ENCODE measurements at places on chromosomes 2 and 18.

DNA sequence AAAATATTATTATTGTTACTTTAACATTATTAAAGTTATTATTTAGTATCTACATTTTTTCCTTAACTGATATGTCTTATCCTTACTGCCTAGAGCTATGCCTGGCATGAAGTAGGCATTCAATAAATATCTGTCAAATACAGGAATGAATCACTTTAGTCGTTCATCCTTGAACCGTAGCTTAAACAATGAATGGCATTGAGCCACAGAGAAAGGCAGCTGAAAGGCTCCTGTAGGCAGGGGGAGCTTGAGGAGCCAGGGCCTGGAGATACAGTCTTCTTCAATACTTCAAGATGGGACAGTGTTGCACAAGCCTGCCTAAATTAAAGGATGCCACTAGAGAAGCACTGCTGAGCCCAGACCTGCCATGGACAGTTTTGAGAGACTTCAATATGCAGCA lies 22.5 kb downstream of the CYRIA start:
- no peak for DNase-seq

DNA sequence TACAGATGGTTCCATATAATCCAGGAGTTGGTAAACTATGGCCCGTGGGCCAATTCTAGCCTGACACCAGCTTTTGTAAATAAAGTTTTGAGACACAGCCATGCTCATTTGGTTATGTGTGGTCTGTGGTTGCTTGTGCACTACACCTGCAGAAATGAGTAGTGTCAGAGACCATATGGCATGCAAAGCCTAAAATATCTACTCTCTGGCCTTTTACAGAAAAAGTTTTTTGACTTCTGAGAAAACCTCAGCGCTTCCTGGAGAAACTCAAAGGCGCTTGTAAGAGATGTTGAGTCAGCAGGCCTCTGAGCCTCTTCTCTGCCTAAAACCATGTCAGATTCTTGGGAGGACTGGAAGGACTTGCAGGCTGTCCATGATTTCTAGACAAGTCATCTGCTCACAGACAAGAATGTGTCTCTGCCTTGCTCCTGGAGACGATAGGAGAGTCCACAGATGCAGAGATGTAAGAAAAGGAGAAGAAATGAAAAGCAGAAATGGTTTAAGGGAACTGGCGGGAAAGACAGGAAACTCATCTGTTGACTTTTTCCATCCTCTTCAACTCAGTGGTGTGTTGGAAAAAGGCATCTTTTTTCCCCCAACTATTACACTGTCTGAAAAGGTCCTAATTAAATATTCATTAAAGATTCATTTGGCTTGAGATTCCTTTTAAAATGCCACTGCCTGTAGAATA lies 5.2 kb downstream of the TTC39C start:
- DNase-seq = peak; percentile 42

DNA sequence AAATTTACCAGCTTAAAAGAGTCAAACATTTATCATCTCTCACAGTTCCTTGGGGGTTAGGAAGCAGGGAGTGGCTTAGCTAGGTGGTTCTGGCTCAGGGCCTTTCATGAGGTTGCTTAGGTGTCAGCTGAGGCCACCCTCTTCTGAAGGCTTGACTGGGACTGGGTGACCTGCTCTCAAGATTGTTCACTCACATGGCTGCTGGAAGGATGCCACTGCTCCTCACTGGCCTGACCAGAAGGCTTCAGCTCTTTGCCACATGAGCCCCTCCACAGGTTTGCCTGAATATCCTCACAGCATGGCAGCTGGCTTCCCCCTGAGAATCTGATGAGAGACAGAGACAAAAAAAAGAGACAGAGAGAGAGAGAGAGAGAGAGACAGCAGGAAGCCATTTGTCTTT lies 17.3 kb upstream of the RNF152 start:
- DNase-seq = no peak

DNA sequence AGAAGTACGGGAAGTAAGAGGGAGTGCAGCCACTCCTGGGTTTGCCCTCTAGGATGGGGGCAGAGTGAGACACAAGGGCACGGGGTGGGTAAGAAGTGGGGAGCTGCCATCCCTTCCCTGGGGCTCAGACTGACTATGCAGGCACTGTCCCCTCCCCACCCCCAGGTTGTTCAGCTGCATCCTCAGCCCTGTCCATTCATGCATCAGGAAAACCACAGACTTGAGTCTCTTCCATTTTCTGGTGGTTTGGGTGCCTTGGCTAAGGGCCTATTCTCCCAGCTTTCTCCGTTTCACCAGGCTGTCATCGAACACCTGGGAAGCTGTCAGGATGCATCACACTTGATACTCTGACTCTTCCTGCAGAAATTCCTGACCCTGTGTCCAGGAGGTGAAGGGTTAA lies 111.9 kb downstream of the TFCP2L1 start:
- DNase-seq = no peak

DNA sequence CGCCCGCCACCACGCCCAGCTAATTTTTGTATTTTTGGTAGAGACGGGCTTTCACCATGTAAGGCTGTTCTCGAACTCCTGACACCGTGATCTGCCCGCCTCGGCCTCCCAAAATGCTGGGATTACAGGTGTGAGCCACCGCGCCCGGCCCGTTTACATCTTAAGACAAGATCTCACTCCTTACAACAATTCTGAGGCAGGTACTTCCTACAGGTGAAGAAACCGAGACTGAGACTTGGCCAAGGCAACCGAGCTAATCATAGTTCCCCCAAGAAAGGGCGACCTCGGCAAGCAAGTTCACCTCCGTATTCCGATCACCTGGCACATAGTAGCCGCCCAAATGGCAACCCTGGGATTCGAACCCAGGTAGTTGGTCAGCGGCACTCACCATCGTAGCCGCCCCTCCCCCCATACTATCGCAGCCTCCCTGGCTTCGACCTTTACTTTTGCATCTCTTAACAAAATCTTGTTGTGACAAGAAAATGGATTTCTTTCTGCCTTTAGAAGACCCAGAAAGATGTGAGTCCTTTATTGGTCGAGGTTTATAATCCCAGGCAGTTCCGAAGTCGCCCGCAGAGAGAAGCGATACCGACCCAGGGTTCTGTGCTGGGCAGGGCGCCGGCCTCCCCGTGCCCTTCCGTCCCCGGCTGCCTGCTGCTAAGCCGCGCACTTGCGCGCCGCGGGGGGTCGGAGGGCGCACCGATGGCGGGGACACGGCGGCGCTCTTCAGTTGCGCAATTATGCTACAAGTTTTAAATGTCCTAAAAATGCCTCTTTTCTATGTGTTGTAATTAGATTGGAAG lies 1.1 kb upstream of the FZD5 start:
- DNase-seq = peak; percentile 19

GRCh38 chr2:1975060-1975459 lies 230.7 kb upstream of the PXDN start:
- DNase-seq = no peak

- DNase-seq = no peak
Observed at GRCh38 chr18:59008302-59008974, 131.2 kb upstream of the SEC11C start.

DNA sequence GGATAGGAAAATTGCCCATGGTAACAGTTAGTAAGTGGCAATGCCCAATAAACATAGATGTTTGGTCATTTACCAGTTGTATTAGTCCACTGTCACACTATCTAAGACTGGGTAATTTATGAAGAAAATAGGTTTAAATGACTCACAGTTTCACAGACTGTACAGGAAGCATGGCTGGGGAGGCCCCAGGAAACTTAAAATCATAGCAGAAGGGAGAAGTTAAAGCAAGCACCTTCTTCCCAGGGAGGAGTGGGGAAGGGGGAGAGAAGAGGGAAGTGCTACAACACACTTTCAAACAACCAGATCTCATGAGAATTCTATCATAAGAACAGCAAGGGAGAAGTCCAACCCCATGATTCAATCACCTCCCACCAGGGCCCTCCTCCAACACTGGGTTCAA lies 23.4 kb downstream of the NR4A2 start:
- no peak for DNase-seq

DNA sequence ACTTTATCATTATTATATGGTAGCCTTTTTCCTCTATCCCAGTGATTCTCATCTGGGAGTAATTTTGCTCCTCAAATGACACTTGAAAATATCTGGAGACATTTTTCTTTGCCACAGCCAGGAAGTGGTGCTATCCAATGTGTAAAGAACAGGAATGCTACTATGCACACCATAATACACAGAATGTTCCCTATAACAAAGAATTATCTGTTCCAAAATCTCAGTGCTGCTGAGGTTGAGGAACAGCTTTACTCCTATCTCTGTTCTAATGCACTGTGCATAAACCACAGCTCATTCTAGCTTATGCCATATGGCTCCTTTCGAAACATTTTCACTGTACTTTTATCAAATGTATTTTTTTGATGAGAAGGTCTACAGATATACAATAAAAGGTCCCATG lies 1231.2 kb upstream of the CELF4 start:
- no peak for DNase-seq

DNA sequence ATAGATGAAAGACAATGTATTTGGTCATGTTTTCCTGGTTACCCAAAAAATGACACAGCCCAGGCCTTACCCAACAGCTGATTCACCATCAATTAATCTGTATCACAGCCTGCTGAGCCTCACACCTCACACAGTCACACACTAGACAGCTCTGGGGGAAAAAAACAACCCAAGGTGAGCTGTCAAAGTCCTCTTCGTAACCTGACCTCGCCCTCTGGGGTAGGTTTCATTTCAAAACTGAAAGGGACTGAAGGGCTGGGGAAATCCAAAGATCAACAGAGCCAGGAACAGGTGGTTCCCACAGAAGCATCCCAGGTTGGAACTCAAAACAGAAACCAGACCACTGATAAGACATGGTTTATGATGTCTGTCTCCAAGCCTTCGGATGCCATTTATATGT lies 18.2 kb upstream of the PCBP1 start:
- peak; percentile 41 for DNase-seq

- no peak for DNase-seq
Observed at GRCh38 chr2:8235419-8235818, 446.4 kb upstream of the ID2 start.

DNA sequence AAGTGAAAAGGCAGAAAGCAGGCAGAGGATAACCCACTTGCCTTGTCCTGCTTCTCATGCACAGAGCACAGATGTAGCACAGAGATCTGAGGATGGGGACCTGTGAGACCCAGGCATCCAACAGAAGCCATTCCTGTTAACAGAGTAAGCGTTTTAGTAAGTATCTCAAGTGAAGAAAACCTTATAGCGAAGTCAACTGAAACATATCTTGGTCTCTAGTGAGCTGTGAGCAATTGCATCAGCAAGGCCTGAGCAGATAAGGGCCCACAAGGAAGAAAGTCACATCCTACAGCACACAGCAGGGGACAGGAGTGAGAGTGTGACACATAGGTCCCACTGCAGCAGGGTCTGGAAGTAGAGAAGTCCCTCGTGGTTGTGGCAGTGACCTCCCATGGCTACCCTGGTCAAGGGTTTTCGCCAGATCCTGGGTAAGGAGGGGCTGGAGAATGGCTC lies 248.7 kb upstream of the TNP1 start:
- DNase-seq = no peak

DNA sequence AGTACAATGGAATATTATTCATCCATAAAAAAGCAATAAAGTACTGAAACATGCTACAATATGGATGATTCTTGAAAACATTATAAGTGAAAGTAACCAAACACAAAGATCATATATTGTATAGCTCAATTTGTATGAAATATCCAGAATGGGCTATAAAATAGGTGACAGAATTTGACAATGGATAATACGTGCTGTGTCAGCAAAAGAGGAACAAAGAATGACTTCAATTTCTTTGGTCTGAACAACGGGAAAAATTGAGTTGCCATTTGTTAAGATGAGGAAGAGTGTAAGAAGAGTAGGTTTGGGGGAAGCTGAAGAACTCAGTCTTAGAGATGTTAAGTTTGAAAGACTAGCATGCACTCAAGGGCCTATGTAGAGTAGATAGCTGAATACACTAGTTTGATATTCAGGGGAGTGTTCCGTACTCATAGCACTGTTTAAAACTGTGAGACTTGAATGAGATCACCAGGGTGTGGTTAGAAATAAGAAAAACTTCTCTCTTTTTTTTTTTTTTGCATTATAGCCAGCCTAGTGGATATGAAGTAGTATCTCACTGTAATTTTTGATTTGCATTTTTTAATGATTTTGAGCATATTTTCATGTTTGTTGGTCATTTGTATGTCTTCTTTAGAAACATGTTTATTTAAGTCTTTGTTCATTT lies 213.6 kb downstream of the NR4A2 start:
- DNase-seq = no peak

GRCh38 chr2:190432567-190433231 lies 24.5 kb downstream of the MFSD6 start:
- DNase-seq = no peak

DNA sequence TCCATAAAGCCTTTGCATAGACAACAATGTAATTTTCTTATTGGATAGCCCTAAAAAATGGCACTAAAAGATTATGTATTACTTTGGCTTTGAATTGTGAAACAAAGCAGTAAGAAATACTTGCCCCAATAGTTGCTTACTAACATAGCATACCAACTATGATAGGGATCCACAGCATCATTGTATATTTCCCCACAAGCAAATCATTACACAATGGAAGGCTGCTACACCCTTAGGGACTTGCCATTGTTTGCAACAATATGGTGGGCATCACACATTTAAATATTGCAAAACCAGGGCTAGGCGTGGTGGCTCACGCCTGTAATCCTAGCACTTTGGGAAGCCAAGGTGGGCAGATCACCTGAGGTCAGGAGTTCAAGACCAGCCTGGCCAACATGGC lies 74.4 kb downstream of the CACNB4 start:
- no peak for DNase-seq

DNA sequence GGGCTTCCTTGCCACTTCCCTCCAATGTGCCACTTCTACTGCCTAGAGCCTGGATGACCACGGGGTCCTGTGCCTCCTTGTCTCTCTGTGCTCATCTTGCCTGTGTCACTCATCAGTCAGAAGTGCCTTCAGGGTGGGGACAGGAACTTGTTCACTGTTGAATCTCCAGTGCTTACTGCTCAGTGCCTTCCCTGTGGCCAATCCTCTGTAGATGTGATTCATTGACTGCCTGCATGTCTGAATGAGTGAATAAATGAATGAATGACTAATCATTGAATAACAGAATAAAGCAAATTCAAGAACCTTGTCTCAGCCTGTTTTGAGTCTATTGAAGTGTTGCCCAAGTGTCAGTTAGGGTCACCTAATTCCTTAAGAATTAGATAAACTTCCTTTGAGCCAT lies 42.3 kb upstream of the FAM136A start:
- DNase-seq = no peak

GRCh38 chr2:150677551-150677950 lies 190.1 kb upstream of the RND3 start:
- DNase-seq = no peak

DNA sequence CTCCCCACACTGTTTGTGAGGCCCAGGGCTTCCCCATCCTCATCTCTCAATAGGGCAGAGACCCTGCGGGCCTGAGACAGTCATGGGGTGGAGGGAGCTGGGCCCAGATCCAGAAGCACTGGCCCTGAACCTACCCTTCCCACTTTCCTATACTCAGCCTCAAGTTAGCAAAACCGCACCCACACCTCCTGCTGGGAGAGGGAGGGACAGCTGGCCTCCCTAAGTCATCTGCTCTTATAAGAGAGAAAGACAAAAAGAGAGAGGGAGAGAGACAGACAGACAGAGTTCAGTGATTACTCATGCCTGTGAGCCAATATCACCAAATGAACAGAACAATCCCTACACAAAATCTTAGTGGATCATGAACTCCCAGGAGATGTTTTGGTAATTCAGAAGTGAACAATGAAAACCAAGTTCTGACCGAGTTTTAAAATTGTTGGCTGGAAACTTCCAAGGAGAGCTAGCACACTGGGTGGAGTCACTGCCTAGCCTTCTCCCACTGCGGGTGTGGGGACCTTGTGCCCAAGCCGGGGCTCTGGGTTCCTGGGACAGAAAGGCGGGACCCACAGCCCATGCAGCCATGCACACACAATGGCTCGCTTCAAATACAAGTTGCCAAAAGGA lies 130.5 kb downstream of the PXDN start:
- DNase-seq = no peak

Data from memory B cell (primary cell).